Fibroblast of skin of left biceps (primary cell): ENCODE measurements at places on chromosomes 6 and 20.

GRCh38 chr6:82111114-82111513 lies 136.4 kb downstream of the IBTK start:
- DNase-seq, result no peak

DNA sequence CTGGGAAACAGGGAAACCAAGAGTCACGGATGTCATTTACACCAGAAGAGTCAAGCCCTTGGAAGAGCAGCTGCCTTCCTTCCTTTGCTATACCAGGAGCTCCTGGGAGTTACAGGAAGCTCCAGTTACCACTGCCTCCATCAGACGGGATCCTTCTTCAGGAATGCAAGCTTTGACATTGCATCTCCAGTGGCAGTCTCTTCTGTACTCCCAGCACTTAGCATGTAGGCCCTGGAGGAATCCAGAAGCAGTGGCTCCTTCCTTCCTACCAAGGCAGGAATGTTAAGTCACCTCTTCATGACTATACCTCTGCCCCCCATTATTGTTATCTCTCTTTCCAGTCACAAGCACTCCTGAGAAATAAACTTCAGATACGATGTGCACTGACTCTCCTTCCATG lies 836.0 kb downstream of the MAFB start:
- no peak for DNase-seq

DNA sequence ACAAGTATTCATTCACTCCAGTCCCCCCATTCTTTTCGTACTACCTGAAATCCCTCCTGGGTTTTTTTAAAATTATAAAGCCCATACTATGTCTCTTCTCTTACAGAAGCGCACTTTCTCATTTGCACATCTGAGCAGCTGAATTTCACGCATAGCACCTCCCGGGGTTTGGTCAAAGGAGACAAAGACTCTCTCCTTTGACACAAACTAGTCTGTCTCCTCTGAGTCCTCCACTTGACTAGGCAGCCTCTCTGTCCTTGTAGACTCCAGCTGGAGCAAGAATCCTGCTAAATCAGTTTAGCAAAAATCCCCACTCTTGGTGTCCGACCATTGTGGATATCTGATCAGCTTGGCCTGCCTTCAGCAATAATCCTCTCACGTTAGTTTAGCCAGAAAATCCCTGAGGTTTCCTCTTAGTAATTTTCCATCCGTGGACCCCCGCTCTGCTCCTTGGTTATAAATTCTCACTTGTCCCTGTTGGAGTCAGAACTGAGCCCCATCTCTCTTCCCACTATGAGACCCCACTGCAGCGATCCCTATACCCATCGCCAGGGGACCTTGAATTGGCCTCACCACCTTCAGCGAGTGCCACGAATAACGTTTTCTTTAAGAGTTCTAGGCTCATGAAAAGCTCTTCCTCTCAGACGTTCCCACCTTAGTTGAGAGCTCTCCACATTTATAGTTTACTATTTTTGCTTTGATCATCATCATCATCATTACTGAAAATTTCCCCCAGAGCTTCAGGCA lies 29.0 kb downstream of the PDYN start:
- no peak for DNase-seq

GRCh38 chr6:27812805-27813492 lies 99.2 kb downstream of the OR2B2 start:
- DNase-seq, result no peak

DNA sequence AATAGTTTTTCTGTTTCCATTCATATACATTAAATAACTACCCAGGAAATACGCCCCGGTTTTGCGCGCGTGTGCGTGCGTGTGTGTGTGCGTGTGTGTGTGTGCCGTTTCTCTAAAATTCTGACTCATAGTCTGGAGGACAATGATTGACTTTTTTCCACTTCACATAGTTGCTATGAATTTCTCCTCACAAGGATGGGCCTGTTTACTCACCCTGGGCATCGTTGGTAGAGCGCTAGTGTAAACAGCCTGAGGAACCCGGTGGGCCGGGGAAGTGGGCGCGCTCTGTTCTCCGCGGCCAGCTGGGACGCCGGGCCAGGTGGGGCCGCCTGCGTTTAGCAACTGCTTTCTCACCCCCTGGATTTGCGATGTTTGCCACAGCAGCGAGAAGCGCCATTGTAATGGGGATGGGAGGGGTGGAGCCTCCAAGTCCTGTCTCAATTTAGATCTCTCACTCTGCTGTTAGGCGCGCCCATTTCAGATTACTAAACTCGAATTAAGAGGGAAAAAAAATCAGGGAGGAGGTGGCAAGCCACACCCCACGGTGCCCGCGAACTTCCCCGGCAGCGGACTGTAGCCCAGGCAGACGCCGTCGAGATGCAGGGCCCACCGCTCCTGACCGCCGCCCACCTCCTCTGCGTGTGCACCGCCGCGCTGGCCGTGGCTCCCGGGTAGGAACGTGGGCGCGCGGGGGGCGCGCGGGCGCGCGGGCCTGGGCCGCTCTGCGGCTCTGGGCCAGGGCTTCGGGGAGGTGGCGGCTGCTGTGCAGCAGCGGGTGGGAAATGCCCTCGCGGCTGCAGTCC lies at the start of gene CD109:
Gene CD109, plus strand, starts transcription at position 585 of the 803 bp plus-strand sequence. Its CDS starts 13 bp downstream, at position 598.
- peak; percentile 59 for DNase-seq

DNA sequence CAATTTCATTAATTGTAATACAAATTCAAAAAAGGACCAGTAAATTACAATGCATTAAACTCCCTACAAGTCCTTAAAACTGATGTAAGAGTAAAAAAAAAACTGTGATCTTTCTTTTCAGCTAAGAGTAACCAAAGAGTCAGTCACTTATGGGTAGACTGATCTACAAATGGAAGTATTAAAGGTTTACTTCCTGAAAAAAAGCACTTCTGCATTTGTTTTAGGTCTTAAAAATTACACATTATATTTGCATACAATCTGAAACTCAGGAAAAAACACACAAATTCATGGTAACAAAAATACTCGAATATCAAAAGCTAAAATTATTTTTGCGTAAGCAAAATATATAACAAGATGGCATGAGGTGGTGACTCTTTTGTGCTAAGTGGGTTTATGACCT lies 23.5 kb downstream of the USP49 start:
- no peak for DNase-seq

- no peak for DNase-seq
Observed at GRCh38 chr6:33700391-33701050, 11.0 kb downstream of the UQCC2 start.

GRCh38 chr6:25698631-25699030 lies 46.6 kb downstream of the SCGN start:
- no peak for DNase-seq

GRCh38 chr20:45114465-45115385 lies at the start of gene WFDC5:
WFDC5 (minus strand) TSS chr20:45115174; CDS start chr20:45115083, 91 bp downstream.
- DNase-seq, result no peak

DNA sequence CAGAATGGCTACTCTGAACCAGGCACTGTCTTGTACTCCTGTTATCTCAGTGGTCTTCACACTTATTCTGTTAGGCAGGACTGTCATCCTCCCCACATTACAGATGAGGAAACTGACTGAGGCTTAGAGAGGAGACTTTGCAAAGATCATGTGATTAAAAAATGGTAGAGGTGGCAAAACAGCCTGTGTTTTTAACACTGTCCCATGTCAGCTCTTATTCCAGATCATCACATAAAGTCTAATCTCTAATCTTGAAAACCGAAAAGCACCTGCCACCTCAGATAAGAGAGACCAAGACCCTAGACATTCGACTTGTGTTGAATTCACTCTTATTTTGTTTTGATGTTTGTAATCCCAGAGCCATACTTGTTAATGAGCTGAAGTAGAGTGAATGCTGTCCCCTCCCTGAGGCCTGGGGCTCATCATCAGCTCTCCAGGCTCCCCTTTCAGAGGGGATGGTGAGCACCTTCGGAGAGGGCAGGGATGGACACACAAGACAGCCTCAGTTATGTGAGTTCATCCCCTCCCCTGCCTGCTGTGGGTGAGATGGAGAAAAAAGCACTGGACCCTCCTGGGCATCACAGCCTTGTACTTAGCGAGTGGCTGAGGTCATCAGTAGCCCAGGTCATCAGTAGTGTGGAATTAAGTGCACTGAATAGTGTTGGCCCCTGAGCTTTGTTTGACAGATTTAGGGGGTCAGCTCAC lies 30.6 kb downstream of the MTHFD1L start:
- no peak for DNase-seq

- no peak for DNase-seq
Observed at GRCh38 chr6:131419702-131420101, 153.3 kb upstream of the ARG1 start.

DNA sequence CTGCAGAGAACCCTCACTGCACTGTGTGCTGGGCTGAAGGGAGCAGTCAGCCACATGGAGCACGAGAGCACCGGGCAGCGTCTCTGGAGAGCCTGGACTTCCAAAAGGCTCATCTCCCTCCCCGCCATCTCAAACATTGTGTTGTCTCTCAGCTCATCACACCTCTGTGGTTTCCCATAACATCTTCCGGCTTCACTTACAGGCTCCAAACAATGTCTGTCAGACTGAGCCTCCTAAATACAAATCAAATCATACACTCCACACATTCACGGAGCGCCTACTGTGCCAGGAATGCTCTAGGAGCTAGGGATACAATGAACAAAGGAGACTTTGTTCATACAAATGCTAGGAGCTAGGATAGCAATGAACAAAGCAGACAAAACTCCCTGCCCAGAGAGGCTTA lies 398.0 kb downstream of the RNGTT start:
- DNase-seq, result no peak

DNA sequence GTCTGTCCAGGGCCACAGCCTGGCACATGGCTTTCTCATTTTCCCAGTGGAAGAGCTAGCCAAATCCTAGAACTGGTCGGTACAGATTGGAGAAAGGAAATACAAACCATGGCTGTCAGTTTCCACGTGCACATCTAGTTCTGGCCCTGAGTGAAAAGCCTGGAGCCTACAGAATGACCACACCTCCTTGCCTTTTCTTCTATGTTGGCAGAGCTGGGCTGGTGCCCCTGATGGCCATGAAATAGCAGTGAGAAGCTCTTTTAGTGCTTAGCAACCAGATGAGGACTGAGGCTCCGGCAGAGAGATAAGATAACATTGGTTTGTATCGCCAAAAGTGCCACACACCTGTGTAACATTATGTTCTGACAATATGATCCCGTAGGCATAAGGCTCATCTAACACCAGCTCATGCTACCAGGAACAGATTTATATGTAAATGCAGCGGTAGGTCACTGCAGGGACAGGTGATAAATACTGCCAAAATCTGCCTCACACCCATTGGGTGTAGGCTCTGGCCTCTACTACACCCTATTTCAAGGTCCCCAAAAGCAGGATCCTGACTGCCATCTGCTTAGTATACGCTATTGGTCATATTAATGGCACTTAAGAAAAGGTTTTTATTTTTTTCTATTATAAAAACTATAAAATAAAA lies 39.9 kb upstream of the TBC1D7 start:
- no peak for DNase-seq

DNA sequence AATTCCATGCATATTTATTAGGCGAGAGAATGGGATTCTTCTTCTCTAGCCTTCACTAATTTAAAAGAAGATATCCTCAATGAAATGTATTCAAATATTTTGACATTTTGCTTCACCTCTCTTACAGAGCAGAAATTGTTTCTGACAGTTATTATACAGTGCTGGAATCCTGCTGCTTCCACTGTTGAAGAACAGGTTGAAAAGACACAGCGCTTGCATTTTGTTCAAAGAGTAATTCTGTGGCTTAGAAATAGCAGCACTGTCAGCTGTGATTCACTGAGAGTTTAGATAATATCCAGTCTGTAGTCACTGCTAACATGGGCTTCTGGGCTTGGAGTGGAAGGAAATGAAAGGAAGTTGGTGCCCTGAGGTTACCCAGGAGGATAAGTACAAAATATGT lies 117.1 kb upstream of the FBXL4 start:
- DNase-seq, result no peak

DNA sequence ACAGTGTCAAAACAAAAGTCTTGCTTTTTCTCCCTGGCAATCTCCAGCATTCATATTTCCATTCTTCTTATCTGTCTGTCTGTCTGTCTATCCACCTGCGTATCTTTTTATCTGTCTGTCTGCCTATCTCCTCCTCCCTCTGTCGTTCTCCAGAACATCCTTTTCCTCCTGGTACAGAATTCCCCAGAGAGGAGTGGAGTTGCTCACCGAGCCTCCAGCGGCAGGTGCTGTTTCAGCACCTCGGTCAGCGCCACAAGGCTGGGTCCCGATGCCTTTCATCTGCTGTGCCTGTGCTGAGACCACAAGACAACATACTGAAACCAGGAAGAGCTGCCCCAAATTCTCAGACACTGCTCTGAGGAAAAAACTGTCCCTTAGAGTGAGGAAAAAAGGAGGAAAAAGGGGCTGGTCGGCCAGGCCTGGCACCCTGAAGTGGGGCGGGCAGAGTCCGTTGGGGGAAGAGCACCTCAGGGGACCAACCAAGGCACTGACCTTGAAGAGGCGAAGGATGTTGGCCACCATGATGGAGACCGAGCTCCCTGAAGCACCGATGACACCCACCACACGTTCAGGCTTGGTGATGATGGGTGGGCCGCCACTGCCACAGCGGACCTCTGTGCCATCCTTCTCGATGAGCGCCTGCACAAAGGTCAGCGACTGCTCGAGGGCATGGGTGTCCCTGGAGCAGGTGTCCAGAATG lies 13.3 kb downstream of the GRM4 start:
- DNase-seq, result no peak

DNA sequence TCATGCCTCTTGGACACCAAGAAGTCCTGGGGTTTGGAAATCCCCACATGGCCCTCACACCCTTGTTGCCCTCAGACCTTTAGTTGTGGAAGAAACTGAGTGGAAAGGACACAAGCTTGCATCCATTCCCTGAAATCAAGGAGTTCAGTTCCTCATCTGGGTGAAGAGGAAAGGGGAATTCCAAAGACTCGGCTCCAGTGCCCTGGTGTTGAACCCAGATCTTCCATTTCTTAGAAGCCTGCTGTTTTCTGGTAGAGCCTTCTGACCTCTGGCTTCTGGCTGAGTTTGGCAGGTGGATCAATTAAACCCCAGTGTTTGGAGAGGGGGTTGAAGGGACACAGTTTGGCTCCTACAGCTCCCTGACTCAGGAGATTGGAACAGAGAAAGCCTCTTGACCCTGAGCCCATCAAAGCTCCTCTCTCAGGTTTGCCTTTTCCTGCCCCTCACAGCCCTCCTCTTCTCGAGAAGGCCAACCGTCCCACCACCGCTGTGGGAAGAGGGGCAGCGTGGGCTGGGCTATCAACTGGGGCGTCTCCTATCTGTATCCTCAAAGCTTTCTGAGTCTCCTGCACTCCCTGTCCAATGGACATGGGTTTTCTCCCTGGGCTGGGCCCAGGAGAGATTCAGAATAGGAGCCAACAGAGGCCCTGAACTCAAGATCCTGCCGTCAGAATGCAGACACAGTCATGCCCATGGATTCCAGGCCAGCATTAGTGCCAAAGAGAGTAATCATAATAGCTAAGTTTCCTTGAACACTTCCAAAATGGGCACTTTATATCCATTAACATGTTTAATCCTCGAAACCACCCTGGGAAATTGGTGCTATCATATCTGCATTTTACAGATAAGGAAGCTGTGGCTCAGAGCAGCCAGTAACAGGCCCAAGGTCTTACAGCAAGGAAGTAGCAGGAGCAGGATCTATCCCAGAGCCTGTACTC lies 146.2 kb downstream of the VEGFA start:
- DNase-seq, result no peak

DNA sequence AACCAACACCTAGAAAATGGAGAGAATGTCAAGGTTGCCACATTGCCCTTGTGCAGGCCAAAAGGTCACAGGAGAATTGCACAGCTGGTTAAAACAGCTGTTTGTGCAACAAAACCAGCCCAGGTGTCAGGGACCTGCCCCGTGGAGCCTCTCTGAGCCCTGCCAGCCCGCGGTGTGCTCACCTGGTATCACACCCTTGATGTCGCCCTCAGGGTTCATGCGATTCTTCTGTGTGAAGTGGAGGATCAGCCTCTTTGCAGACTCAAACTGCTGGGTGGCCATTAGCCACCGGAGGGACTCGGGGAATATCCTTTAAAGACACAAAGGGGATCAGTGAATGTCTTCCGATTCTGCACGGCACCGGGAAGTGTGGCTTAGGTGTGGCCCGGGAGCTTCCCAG lies 39.2 kb downstream of the PSMG4 start:
- DNase-seq, result no peak

- no peak for DNase-seq
Observed at GRCh38 chr6:117078624-117079023, 186.7 kb upstream of the VGLL2 start.
